ENCODE measurements at places on chromosomes 1 and 21.

DNA sequence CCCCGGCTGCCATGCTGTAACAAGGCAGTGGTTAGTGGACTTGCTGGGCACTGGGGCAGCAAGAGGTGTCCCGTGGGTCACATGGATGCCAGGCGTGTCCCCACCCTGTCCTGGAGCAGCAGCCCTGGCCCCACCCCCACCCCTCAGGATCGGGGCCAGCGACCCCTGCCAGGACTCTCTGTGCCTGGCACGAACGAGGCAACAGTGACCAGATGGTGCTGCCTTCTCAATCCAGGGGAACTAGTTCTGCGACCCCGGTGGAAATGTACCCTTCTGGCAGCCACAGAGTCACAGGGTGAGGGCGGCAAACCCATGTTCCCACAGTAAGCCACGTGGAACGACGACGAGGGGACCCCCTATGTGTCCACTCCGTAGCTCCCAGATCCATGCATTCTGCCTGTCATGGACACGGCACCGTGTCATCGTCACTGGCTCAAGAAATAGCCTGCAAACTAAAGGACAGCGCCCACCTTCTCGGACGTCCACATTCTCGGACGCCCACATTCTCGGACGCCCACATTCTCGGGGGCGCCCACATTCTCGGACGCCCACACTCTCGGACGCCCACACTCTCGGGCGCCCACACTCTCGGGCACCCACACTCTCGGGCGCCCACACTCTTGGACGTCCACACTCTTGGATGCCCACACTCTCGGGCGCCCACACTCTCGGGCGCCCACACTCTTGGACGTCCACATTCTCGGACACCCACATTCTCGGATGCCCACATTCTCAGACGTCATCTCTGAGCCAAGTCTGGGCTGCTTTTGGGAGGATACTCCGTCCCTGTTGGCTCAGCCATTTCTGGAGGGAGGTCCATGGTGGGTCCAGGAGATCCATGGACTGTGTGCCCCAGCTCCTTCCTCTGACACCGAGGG is 19.6 kb upstream of the ACTRT2 start:
- no peak for DNase-seq

- no peak for DNase-seq
These were observed 24.9 kb downstream of the KCNN3 start for GRCh38 chr1:154845174-154845573.

DNA sequence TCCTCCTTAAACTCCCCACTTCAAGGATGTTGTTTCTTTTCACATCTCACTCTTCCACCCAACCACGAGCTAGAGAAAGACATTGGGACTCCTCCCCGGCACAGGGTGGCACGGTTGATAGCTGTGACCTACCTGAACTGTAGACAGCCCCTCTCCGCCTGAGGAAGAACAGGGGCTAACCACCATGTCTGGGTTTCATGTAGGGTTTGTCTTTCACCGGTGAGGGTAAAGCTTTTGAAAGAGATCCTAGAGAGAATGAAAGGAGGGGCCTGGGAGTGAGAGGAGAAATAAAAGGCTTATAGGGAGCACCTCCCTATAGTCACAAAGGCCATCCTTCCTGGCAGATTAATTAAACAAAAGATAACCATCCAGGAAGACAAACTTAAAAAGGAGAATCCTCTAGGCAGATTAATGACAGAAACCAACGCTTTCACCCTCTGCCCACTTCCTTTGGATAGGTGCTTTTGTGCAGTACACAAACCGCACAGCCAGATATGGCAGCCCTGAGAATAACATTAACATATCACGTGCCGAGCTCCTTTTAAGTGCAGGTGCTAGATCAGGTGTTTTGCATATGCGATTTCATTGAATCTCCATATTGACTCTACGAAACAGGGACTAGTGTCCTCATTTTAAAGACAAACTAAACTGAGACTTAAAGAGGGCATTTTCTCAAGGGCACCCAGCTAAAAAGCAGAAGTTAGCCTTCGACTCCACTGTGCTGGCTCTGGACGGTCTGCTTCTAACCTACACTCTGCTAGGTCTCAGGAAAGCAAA is 178.1 kb upstream of the RUNX1 start:
- no peak for DNase-seq

DNA sequence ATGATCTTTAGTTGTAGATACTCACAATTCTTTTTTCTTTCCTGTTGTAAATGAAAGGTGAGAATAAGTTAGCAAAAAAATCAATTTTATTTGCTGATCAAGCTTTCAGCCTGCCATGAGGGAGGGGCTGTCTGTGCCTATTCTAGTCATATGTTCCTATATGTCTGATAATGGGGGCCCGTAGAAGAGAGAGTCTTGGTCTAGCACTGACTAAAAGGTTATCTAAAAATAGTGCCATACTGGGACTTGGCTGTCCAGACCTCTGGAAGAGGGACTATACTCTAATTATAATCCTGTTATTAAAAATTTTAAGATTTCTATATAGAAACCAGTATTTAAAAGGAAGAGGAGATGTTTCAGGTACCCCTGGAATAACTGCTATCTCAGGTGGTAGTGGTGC is 18.6 kb downstream of the GNAI3 start:
- no peak for DNase-seq

DNA sequence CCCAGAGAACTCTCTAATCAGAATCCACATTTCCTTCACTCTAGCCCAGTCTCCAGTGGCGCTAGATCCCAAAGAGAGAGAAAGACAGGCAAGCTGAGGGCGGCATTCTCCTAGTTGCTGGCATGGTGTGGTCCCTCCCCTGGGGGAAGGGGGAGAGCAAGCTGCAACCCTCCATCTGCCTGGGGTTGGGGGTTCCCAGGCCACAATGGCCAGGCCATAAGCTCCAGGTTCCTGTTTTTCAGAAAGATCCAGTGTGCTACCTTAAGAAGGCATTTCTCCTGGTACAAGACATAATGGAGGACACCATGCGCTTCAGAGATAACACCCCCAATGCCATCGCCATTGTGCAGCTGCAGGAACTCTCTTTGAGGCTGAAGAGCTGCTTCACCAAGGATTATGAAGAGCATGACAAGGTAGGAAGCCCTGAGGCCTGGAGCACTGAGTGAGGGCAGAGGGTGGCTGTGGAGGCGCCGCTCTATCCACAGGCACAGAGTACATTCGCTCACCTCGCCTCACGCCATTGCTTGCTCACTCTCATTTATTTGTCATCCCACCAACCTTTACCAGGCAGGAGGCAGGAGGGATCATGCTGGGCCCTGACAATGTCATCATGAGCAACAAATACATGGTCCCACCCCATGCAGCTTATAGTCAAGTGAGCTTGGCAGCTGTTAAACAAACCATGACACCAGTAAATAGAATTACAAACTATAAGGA is 6.6 kb downstream of the CSF1 start:
- DNase-seq: no peak

- DNase-seq: no peak
These were observed 119.0 kb upstream of the ADGRL2 start for GRCh38 chr1:81681601-81682266.

DNA sequence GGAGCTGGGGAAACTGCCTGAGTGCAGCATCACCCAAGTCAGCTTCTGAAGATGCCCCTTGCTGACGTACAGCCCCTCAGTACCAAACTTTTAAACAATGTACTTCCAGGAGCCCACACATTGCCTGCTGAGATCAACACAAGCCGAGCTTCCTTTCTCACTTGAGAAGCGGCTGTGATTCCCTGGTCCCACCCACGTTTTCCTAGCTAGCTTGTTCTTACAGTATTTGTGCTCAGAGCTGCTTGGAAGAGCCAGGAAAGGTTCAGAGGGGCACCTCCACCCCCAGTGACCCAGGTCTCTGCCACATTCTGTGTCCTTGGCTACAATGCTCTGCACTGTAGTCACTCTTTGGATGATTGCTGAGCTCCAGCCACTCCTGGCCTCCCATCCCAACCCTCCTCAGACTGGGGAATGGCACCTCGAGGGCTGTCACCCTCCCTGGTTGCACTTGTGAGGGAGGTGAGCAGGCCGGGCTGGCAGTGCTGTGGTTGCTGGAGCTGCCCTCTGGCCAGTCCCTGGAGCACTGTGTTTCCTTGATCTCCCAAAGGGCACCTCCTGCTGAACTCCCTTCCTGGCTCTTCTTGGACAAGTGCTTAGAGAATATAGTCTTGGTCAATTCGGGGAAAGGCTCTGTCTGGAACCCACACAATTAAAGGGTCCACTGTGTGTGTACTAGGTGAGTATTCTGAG is 355.1 kb downstream of the AJAP1 start:
- DNase-seq: no peak

GRCh38 chr1:11880911-11881748 is 22.4 kb upstream of the NPPB start:
- no peak for DNase-seq
